Esophagus squamous epithelium (tissue), 5 donors: ENCODE measurements at places on chromosomes 16 and 17.

GRCh38 chr17:68302066-68302564, 10.8 kb downstream of the ARSG start:
- no peak for DNase-seq

DNA sequence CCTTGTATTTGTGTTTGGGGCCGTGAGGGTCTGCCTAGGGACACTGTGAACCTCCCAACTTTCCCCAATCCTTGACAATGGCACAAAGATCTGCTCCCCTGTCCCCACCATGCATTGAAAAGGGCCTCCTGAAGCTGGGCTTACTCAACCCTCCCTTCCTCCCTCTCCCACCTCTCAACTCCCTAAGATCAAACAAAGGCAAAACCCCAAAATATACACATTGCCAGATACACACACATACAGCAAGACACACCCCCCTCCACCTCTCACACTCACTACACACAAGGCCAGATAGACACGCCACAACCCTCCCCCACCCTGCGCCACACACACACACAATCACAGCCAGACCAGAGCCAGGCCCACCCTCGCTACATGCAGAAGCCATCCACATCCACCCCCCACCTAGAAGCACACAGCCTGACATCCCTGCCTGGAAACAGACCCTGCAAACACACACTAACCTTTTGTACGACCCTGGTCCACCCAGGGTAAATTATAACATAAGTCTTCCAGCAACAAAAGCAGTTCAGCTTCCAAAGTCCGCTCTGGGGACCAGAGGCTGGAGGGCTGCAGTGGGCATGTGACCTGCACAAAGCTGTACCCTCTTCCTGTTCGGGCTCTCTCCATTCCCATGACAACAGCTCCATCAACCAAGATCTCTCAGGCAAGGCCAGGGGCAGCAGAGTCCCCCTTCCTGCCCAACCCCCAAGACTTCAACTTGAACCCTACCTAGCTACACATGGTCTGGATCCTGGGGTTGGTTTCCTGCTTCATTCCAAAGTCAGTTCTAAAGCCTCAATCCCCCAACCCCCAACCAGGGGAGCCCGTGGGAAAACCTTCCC, 1.9 kb downstream of the PCGF2 start:
- DNase-seq = no peak

GRCh38 chr17:38729368-38729885, 714 bp upstream of the CISD3 start:
- DNase-seq = no peak

DNA sequence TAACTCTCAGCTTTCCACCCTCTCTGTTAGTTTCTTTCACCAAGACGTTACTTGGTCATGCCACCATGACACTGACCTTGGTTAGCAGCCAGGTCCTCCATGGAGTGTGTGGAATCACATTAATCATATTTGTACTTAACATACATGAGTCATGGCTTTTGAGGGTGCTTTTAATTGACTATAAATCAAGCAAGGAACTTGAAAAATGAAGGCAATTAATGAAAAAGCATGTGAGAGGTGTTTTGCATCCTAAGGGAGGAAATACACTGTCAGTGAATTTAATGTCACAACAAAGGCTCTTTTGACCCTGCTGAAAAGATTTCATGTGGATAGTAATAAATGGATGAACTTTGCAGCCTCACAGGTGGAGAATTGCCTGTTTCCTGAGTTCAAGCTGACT, 240.7 kb downstream of the CDH13 start:
- DNase-seq = no peak
